ENCODE measurements at places on chromosomes 5 and 9.

- DNase-seq, result no peak
Measured at GRCh38 chr9:75148561-75148960, 60.2 kb downstream of the OSTF1 start.

- DNase-seq, result no peak
Measured at GRCh38 chr5:104062621-104063377, 500.2 kb upstream of the NUDT12 start.

DNA sequence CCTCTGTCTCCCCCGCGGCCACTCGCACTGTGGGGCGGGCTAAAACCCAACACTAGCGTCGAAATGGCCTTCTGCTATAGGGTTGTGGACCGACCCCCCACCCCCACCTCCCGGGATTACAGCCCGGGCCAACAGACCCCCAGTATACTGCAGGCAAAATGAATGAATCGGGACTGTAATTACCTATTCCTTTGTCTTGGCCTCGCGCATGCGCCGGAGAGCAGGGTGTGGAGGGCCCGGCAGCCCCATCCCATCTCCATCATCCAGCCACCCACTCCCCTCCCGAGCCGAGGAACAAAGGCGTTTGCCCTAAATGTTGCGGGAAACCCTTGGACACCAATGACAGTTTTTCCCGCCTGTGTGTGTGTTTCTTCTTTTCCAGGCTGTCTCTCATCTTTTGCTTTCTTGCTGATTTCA, 1.6 kb downstream of the BASP1 start:
- no peak for DNase-seq

- DNase-seq, result no peak
Measured at GRCh38 chr9:5025416-5025815, 40.3 kb downstream of the JAK2 start.

GRCh38 chr5:124456249-124456648, 290.2 kb downstream of the ZNF608 start:
- no peak for DNase-seq

DNA sequence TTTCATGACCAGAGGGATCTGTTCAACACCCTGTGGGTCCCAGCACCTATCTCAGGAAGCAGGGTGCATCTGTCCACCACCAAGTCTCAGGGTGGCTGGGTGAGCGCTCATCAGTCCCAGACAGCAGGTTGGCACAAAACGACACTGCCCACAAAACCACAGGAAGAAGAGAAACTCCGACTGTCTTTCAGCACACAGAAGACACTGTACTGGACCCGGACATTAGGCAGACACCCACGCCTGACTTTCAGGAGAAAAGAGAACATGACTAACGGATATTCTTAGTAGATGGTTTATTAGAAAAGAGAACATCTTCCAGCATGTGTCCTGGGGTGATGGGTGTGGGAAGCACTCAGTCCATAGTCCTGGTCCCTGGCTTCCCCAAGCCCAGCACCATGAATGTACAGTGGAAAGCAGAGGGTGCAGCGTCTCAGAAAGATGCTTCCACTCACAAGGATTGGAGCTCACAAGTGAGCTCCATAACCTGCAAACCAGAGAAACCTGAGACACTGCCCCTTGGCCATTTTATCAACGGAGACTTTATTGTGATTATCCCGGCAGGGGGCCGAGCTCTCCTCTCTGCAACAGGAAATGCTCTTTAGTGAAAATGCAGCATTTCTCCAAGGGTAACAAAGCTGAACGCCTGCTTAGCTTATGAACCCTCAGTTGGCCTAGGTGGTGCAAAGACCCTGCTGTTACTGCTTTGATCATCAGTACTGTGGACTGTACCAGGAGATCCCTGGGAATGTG, 35.8 kb upstream of the LCP2 start:
- no peak for DNase-seq

GRCh38 chr5:144549580-144549979, 378.9 kb downstream of the KCTD16 start:
- DNase-seq, result no peak

DNA sequence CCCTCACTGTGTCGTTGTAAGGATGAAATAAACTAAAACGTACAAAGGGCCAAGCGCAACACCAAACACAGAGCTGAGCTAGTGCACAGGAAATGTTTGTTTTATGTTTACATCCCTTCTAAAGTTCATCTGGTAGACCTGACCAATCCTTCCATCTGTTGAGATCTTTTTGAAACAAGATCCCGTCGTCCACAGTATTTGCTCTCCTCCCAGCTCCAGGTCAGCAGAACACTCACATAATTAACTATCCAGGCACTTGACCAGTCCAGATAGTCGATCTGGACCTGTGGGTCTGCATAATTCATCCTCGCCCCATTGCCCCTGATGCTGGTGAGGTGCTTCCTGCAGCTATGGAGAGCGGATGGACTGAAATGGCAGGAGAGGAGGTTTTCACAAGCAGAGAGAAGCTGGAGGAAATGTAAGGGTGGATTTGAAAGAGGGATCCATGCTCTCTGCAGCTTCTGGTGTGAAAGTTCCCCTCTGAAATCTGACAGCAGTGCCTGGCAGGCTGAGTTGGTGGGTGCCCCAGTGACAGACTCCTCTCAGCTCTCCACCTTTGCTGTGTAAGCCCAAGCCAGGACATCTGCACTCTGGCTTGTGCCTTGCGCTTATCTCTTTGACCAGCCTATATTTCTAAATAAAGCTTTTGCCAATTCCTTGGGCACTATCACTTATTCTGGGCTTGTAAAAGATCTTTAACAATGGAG, 102.4 kb downstream of the TTLL11 start:
- no peak for DNase-seq

GRCh38 chr9:114055894-114056293, 22.2 kb downstream of the AMBP start:
- no peak for DNase-seq

DNA sequence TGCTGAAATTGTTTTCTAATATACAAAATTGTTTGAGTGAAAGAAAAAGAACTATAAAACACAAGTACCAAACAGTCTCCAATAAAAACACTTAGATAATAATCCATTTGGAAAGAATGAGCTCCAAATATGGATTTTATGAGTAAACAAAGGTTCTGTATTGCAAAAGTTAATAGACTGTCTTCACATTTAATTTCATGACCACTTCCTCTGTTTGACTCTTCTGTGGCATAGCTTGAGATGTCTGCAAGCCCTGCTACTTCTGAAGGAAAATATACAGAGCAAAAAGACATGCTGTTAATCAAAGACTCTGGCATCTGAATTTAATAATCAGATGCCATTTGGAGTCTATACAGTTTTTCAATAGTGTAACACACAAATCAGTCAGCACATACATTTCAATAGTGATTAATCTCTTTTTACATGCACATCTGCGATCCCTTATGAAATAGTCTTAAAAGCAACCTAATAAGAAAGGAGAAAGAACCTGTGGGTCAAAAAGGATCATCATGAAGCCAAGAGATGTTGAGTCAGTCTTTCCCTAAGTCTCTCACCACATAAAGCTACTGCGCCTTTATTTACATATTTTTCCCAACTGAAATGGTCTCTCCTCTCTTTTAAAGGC, 165.4 kb upstream of the LHFPL2 start:
- DNase-seq, result no peak

- DNase-seq, result no peak
Measured at GRCh38 chr9:111076519-111076918, 38.2 kb upstream of the LPAR1 start.
